ENCODE measurements at places on chromosomes 12 and 14.

GRCh38 chr12:26245175-26245942, 50.0 kb downstream of the SSPN start:
- DNase-seq: no peak

DNA sequence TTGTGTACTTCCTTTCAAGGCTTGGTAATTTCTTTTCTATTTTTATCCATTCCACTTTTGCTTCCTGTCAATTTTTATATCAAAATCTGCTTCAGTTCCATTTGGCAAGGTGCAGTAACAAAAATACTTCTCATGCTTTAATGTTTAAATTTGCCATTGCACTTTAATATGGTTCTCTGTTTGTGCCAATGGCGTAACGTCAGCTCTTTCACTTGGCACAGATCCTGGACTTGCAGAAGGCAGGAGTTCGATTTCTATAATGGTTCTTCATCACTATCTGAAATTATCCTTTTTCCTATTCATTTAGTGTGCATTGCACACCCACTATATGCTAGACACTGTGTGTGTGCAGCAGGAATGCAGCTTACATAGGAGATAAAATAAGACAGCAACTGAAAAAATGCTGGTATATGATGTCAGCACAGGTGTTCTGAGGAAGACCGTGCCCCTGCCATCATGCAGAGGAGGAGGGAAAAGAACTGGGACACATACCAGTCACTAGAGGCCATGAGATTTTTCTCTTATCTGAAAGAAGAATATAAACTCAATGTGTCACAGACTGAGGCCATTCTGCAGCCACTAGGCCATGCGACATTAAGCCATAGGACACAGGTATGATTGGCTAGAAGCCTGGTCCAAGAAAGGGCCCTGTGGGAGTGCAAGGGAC, 298.2 kb downstream of the RPAP3 start:
- no peak for DNase-seq

- DNase-seq: no peak
Observed at GRCh38 chr12:64225626-64226025, 3.5 kb upstream of the KICS2 start.

- DNase-seq: no peak
Observed at GRCh38 chr12:67161322-67161918, 107.7 kb upstream of the CAND1 start.

DNA sequence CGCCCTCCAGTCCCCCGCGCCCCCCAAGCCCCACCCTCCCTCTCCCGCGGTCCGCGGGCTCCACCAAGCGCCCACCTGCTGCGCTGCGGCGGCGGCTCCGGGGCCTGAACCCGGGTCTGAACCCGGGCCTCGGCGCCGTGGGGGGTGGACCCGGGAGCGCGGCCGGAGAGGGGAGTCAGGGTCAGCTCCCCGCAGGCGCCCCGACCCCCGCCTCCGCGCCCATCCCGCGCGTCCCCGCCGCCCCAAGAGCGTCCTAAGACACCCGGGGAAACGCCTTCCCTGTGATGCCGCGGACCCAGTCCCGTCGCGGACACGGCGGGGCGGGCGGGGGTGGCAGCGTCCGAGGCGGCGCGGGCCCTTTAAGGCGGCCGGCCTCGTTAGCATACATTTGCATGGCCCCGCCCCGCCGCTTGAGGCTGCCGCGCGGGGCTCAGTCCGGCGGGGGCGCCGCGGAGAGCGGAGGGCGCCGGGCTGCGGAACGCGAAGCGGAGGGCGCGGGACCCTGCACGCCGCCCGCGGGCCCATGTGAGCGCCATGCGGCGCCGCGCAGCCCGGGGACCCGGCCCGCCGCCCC, at the start of gene MMP17:
TSS of gene MMP17 (plus strand) at position 433 of the 574 bp plus-strand sequence. CDS start at position 535, 102 bp downstream.
- DNase-seq: no peak

DNA sequence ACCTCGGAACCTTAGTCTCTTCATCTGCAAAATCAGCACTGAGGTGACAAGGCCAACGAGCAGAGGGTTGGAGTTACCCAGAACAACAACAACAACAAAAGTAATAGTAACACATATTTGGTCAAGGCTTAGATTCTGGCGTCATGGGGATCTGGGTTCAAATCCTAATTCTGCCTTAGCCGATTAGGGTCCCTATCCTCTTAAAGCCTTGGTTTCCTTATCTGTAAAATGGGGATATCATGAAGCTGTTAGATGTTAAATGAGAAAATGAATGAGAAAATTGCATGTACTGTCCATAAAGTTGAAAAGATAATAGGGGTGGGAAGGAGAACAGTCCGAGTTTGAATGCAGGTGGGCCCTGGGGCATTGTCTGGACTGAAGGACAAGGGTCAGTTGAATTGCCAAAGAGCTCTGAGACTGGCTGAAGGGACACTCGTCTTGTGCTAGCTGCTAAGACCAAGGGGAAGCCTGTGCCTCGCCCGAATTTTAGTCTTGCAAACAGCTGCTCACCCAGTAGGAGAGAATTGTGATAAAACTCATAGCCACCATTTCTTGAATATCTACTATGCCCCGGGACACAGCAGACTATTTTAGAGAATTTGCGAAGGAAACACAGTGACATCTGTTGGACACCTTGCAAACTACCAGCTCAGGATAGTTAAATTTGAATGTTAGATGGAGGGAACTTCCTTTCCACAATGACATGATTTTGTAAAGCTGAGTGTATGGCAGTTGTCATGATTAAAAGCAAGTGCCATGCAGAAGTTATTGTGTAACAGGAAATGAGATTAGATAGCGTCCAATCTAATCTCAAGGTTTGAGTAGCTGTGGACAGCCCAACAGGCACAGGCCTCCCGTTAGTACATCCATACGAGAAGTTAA, 6.8 kb upstream of the HNF1A start:
- DNase-seq: peak; percentile 4

DNA sequence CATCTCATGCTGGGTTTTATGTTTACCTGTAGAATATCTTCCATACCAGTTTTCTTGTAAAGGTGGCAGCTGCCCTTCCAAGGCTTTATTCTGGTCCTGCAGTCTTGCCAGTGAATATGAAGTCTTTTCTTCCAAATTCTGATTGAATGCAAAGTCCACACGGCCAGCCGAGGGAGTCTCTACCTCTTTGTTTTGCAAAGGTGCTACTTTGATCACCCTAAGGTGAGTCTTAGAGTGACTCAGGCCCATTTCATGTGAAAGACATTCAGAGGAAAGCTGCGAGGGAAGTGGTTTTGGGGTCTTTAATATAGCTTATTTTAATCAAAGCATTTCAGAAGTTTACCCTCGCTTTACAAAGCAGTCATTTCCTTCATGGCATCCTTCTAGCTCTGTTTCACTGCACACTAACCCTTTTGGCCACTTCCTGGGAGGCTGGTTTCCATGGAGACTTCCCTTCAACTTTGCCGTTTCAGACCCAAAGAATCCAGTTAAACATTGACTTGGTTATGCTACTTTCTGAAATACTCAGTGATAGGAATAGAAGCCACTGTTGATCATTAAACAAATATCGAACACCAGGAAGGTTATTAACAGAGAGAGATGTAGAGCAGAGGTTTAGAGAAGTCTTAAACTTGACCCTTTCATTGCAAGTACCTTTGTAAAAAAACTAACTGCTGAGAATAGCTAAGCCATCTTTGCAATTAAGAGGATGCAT, at the start of gene CCDC198:
TSS of gene CCDC198 (minus strand) at position 391 of the 715 bp plus-strand sequence. CDS start at position 249, 142 bp downstream.
- DNase-seq: no peak

GRCh38 chr12:101720118-101720517, 19.1 kb downstream of the SYCP3 start:
- DNase-seq: no peak

DNA sequence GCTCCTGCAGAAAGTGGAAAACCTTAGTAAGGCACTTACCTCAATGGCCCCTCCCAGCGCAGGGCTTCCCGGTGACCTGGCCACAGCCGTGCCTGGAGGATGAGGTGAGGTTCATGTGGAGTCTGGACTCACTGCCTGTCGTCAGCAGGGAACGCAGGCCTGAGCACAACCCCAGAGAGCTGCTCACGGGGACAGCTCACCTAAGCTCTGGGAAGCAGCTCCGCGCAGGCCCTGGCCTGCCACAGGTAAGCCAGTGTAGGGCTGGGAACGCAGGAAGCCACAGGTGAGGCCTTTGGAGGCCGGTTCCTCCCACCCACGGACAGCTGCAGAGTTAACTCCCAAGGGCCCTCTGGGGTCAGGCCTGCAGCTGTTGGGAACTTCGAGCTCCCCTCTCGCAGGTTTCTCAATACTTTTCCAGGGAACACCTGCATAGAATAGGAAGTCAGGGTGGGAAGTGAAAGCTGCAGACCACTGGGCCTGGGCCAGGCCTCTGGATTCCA, 32.7 kb downstream of the ANAPC7 start:
- DNase-seq: no peak

DNA sequence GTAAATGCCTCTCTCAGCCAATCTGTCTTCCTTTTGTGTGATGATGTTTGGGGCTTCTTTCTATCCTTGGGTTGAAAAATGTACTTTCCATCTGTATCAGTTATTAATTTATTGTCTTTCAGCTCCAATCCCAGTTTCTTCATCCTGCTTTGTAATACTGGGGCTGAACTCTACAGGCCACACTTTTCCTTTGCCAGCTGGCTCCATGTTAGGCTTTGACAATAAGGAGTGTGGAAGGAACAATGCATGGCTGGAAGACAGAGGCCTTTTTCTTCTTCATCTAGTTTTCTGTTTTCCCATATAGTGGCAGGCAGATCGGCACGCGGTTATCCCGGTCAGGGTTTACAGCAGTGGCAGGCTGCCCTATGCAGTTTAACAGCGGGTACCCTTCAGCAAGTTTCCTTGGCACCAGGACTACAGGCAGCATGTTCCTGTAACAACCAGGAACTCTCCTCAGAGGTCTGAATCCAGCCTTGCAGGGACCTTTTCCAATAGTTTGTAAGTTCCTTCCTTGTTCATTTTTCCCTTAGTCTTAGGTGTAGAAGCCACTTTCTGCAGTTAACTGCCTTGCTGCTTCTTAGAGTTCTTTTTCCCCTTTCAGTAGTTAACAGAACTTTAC, 38.5 kb upstream of the CRACR2A start:
- no peak for DNase-seq

GRCh38 chr12:92035477-92035876, 110.2 kb downstream of the BTG1 start:
- no peak for DNase-seq

DNA sequence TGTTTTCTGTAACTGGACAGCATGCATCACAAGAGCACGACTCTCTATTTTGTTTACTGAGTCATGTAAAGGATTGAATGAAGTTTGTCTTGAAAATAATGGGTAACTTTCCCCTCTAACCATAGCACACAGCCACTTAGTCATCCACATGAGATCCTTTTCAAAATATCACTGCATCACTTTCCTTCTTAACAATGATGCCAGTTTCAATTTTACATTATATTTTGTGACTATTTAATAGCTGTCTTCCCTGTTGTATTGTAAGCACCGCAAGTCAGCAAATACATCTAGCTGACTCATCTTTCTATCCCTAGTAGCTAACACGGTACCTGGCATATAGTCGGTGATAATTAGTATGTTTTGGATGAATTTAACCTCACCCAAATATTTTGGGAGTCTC, 83.3 kb upstream of the PPM1H start:
- DNase-seq: no peak

DNA sequence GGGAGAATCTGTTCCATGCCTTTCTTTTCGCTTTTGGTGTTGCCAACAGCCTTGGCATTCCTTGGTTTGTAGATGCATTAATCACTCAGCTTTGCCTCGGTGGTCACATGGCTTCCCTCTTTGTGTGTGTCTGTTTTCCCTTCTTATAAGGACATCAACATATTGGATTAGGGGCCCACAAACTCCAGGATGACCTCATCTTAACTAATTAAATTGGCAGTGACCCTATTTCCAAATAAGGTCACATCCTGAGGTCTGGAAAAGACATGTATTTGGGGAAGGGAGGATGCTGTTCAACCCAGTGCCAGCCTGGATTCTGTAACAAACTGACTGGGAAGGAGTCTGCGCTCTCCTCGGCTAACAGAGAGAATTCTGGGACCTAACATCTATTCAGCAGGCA, 365.7 kb upstream of the FKBP4 start:
- DNase-seq: no peak

DNA sequence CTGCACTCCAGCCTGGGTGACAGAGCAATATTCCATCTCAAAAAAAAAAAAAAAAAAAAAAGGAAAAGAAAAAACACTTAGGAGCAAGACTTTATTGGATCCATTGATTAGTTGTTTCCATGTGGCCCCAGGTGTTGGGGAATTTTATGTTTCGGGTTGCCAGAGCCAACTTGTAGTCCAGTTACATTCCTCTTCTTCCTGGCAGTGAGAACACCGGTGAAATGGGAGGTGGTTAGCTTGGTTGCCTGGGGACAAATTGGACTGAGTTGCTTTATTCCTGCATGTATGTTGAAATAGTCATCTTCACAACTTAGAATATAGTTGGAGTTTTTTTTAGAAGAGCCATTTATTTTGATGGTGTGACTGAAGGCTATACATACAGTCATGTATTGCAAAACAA, 12.6 kb downstream of the RCOR1 start:
- DNase-seq: no peak

DNA sequence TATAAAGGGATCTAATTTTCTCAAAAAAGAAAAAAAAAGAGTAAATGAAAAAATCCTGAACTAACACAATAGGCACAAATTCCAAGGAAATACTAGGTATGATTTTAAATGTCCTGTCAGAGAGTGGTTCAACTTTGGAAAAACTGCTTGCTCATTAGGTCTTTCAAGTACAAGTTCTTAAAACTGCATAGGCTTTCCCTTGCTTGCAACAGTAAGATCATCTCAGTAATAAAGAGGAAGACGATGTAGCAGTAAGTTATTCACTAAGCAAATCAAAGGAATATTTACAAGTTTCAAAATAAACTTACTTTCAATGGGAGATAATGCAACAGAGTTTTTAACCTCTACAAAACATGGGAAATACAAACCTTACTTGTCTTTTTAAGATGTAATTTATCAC, 21.6 kb downstream of the CORO1C start:
- DNase-seq: no peak

- no peak for DNase-seq
Observed at GRCh38 chr12:82818271-82819035, 131.7 kb downstream of the TMTC2 start.

DNA sequence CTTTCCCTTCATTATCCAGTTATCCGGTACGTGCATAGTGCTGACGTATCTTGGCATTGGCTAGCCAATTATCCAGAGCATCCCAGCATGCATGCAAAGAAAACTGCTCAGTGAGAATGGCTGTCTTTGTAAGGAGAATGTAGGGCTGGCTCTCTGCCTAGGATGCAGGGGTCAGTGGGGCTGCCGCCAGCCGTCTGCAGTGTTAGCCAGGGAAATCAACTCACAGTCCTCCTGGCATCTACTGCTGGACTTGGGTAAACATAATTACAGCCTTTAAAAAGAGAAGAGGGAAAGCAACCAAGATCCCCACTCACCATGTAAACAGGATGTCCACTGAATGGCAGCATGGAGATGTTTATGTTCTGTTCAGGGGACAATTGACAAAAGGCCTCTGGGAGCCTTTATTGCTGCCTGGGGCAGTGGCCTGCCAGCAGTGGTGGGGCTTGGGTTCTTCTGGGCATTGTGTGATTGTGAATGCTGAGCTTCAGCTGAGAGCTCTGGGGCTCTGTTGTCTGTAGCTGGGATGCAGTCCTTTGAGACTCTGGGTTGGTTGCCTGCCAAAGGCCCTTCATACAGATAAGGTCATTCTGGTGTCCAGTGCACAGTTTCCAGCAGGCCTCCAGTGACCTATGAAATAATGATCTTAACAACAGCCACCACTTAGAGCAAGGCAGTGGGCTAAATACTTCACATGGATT, 121.8 kb downstream of the TBC1D30 start:
- no peak for DNase-seq

All from stimulated activated CD4-positive, alpha-beta T cell treated with anti-CD3 and anti-CD28 coated beads, TNF-alpha, amount 100 ng/mL, for 1 hour (primary cell).